ENCODE measurements at places on chromosomes 5 and 9.

- DNase-seq, result no peak
These were observed 548.9 kb downstream of the HINT1 start for GRCh38 chr5:130616161-130616560.

GRCh38 chr5:157487358-157487757 is 27.3 kb downstream of the NIPAL4 start:
- DNase-seq, result no peak

DNA sequence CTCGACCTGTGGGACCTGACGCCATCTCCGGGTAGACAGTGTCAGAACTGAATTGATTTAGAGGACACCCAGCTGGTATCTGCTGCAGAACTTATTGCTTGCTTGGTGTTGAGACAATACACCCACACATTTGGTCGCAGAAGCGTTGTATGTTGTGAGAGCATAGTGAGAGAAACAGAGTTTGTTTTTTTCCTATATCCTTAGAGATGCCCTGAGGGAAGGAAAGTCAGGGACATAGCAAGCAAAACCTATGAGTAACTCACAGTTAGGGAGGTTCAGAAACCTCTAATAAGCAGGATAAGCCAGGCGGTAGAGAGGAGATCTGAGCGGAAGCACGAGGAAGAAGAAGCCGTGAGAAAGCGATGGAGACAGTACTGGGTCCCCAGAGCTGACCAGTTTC is 59.8 kb downstream of the PTCD2 start:
- DNase-seq, result no peak

DNA sequence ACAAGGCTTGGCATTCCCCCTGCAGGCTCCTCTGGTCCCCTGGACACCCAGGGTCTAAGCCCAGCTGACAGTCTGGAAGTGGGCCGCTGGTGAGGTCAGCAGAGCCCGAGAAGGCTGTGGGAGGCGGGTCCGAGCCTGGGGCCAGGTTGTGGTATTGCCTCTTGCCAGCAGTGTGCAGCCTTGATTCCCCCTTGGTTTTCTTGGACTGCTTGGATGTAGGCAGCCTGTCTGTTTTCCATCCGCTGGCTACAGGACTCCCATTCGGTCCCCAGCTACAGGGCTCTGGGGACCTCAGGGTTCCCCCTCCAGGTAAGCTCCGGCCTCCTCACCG is 1.6 kb downstream of the AIF1L start:
- no peak for DNase-seq

DNA sequence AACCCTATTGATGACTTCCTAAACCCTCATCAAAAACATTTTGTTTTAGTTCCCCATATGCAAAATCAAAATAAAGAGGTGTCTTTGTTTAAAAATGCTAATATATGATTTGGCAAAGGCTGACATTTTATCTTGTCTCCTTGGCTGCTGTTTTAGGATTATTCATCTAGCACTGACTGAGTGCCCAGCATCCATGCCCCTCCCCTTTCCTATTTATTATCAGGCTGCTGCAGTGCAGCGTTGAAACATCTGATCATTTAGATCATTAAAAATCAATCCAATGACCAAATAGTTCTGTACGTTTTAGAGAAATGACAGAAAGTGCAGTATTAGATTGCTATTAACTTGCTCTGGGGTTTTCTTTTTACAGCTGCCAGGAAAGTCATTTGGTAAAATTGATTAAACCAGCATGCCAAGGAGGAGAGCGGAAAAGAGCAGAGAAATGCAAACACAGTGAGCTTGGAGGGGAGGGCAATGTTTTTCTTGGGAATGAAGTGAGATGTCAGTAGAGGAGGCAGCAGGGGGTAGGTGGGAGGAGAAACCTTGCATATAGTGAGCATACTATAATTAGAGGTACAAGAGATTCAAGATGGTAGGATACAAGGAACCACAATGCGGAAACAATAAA is 286.3 kb downstream of the PDE4D start:
- no peak for DNase-seq

GRCh38 chr5:72268260-72268659 is 51.8 kb downstream of the MRPS27 start:
- DNase-seq, result no peak

- DNase-seq, result no peak
These were observed 555.5 kb upstream of the ST8SIA4 start for GRCh38 chr5:101458587-101458986.

DNA sequence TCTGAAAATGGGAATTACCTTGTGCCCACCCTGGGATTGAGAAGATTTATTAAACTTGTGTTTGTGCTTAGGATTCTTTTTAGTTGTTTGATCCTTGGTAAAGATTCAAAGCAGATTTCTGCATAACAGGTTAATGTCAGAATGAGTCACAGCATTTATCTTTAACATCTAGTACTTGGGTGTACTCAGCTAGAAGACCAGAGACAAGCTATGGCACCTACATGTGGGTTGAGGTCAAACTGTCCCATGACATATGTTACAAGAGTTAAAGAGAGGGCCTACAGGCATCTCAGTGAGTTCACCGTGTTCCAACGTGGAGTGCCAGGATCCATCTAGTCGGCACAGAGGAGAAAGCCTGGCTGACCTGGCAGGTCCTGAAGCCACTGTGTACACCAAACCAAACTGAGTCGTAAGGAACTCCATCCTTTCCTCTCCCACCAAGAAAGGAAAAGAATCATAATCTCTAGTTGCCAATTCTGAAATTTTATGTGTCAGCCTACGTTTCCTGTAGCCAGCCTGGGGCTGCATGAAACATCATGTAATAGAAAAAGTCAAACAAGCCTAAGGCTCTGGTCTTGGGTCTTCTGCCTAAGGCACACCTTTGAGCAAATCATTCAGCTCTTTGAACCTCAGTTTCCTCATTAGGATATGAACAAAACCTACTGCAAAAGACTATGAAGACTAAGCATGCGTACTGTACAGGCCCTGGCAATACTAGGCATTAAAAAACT is 73.7 kb downstream of the RCL1 start:
- no peak for DNase-seq

- no peak for DNase-seq
These were observed 71.8 kb downstream of the HMCN2 start for GRCh38 chr9:130337318-130337717.

DNA sequence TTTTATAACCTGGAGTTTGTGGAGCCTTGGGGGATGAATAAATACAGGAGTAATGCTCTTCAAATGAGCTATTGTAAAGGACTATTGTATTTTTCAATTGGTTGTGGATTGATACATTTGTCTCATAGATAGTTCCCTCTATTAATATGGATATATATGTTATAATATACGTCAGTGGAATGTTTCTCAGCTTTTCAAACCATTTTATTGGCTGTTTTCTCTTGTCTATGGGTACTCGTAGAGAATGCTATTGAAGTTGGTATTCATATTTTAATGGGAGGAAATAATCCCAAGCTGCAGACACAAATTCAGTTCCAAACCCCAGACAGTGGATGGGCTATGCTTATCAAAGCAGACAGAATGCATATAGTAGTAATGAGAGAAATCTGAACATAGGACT is 181.8 kb upstream of the DAB2 start:
- no peak for DNase-seq
